ENCODE measurements at places on chromosomes 2 and 18.

DNA sequence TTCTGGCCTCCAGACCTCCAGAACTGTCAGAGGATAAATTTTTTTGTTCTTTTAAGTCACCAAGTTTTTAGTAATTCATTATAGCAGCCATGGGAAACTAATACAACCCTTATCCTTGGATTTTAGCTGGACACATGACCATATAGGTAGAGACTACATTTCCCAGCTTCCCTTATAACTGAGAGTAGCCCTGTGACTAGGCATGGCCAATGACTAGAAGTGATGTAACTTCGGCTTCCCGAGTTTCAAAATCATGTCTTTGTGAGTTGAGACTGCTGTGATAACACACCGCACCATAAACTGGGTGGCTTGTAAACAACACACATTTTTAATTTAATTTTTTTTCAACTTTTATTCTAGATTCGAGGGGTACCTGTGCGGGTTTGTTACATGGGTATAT lies 134.0 kb upstream of the SERTAD2 start:
- DNase-seq = no peak

- peak; percentile 52 for DNase-seq
Measured at GRCh38 chr18:37778417-37779165, 213.0 kb upstream of the CELF4 start.

GRCh38 chr2:204453730-204454167 lies 91.5 kb upstream of the PARD3B start:
- DNase-seq = no peak

DNA sequence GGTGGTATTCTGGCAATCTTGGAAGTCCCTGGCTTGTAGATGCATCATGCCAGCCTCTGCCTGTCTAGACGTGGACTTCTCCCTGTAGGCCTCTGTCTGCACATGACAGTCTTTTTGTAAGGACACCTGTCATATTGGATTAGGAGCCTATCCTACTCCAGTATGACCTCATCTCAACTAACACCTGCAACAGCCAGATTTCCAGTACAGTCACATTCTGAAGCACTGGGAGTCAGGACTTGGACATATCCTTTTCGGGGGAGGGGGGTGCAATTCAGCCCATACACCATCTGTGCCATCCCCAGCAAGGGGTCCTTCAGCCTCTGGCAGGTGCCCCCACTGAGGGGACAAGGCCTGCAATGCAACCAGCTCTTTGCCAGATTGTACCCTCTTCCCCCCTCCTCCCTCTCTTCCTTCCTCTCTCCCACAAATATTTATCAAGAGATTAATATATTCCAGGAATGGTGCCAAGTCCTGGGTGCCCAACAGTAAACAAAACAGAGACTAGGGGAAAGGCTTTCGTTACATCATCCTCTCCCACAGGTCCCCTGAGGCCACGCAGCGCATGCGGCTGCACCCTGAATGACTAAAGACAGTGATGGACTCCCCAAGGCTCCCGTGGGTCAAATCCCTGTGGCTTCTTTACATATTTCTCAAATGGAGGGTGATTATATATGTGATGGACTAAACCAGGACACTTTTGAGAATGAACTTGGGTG lies 20.5 kb upstream of the MYCN start:
- DNase-seq = no peak

- no peak for DNase-seq
Measured at GRCh38 chr2:83016343-83017110, 1442.6 kb downstream of the SUCLG1 start.

- no peak for DNase-seq
Measured at GRCh38 chr2:212426637-212427412, 111.8 kb downstream of the ERBB4 start.

- peak; percentile 26 for DNase-seq
Measured at GRCh38 chr2:3738454-3738853, 35.1 kb downstream of the DCDC2C start.

- no peak for DNase-seq
Measured at GRCh38 chr18:41647914-41648313, 307.1 kb upstream of the PIK3C3 start.

GRCh38 chr2:150346806-150347205 lies 140.7 kb downstream of the RND3 start:
- DNase-seq = no peak

DNA sequence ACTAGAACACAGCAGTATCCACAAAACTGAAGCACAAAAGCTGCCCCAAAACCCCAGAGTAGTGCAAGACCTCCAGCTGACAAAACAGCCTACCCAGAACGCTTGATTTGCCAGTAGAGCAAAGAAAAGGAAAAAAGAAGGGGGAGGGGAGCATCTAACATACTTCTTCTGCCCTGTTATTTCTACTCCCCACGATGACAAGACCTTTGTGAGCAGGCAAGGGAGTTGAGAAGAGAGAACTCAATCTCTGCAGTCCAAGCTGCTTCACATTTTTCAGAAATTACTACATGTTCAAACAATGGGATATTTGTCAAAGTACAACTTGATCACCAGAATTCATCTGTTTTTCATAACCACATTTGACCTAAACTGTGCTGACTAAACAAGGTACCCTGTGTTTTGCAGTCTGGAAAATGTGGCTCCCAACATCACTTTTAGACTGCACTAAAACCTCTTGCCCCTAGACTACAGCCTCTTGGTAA lies 286.7 kb downstream of the EXOC6B start:
- DNase-seq = no peak

- DNase-seq = no peak
Measured at GRCh38 chr2:38390947-38391346, 13.9 kb upstream of the ATL2 start.

DNA sequence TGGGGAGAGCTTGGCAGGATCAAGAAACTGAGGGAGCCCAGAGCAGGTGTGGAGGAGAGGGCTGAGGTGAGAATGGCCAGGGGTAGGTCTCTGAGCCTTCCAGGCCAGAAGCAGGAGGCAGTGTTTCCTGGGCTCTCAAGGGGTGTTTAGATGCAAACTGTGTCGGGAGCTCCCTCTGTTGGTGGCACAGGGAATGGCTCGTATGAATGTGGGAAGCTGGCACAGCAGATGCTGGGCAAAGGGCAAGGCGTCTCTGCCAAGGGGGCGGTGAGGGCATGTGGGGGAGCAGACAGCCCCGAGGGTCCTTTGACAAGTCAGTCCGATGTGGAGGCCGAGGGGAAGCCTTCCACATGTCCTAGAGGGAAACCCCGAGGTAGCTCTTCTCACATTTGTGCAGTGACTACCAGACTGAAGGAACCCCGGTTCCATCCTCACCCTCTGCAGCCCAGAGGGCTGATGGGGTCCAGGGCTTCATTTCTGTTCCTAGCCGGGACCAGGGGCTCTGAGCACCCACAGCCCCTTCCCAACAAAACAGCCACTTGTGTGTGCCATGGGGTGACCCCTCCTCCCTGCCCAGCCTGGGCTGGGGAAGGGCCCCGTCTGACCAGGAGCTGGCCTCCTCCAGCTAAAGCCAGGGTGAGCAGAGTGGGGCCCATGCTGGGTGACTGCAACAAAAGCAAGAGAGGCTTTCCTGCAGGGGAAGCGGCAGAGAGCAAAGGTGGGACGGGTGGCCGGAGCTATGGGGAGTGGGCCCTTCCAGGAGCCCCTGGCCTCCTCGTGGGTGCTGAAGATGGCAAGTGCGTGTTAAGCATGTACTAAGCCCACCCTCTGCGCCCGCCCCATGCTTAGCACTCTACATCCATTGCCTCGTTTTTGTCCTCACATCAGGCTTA lies 103.4 kb downstream of the SEPTIN10 start:
- DNase-seq = peak; percentile 50

- DNase-seq = no peak
Measured at GRCh38 chr2:151670346-151670745, 63.9 kb downstream of the NEB start.

- no peak for DNase-seq
Measured at GRCh38 chr2:3169106-3169870, 208.3 kb downstream of the EIPR1 start.

- peak; percentile 82 for DNase-seq
Measured at GRCh38 chr18:63339920-63340484, 20.4 kb upstream of the BCL2 start.

- no peak for DNase-seq
Measured at GRCh38 chr2:38268691-38269327, 108.3 kb downstream of the ATL2 start.

DNA sequence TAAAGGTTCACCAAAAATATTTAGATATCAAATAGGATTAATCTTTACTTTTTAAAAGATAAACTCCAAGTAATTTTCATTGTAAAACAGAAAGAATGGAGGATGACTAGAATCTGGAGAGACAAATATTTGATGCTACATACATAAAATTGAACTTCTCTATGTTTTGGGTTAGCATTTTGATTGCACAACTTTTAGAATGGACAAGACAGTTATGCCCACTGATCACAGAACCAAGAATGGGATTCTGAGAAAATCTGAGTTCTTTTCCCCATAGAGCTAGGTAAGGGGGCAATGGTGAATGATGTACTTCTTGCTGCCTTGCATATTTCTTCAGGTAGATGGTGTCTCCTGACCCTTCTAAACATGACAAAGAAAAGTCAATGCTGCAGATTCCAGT lies 191.2 kb upstream of the ZEB2 start:
- DNase-seq = no peak

DNA sequence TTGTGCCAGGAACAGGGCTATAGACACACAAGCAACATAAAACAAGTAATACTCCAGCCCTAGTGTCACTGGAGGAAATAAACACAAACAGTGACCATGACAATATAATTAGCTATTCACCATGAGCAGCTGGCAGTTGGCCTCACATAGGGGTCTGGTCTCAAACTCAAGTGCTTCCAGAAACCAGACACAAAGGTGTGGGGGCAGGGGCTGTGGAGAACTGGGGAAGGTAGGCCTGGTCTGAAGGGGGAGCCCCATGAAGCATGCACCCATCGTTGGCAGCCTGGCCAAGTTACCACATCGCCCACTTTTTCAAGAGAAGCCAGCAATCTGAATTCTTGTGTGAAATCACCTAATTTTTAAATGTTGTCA lies 49.5 kb upstream of the SP3 start:
- DNase-seq = peak; percentile 53

DNA sequence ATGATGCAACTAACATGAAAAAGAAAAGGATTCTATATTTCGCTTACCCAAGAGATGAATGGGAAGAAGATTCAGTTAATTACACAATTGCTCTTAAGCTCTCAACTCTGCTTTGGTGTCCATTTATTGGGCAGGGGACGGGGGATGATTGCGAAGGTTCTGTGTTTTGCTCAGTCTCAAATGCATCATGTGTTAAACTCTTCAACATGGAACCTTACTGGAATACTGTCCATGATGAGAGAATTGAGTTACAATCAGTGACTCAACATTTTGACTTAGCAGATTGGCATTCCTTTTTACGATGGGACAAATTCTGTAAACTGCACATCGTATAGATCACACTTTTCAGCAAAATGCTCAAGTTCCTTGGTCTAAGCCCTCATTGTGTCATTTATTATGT lies 135.6 kb downstream of the RBMS1 start:
- no peak for DNase-seq

DNA sequence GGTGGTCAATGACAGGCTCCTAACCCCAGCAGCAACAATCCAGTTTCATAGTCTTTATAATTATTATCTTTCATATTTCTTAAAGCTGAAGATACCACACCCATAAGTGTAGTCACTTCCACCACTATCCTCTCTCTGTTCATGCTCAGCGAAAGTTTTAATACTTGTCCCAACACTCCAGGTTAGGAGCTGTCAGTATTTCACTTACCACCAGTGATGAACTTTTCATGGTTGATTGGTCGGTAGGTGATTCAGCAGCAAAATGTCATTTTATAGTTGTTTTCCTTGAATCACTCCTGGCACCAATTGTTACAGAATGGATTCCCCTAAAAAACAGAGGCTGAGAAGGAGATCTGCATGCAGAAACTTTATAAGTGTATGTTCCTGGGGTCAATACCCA lies 324.9 kb downstream of the CCDC85A start:
- no peak for DNase-seq

- DNase-seq = no peak
Measured at GRCh38 chr2:206962966-206963365, 23.6 kb downstream of the CPO start.

- no peak for DNase-seq
Measured at GRCh38 chr2:102111823-102112222, 30.7 kb upstream of the IL1R1 start.

Data from hematopoietic multipotent progenitor cell (in vitro differentiated cells).